Thymus (tissue), 14 donors: ENCODE measurements at places on chromosomes 12 and 14. TPM values are rescaled to one million over a fixed set of nuclear protein-coding genes. Genes with fewer than 3 reads are reported as not detected.

Gene OAS3
- 10.2 TPM for polyA plus RNA-seq

Gene RPL36AL
- 619 TPM for polyA plus RNA-seq

Gene SIX6
- polyA plus RNA-seq, result 0.05 TPM

Gene ADCY4
- polyA plus RNA-seq, result 17.6 TPM

Gene GTF2H3
- 11.2 TPM for polyA plus RNA-seq

Gene ZFHX2
- polyA plus RNA-seq, result 0.48 TPM

Gene TSHR
- polyA plus RNA-seq, result 10.3 TPM

Gene SERPINA5
- 1.7 TPM for polyA plus RNA-seq

Gene NGB
- polyA plus RNA-seq, result 0.41 TPM

Gene PLEKHG7
- polyA plus RNA-seq, result 0.73 TPM

Gene PLEK2
- polyA plus RNA-seq, result 22.0 TPM

Gene COL2A1
- 0.57 TPM for polyA plus RNA-seq

Gene LUM
- polyA plus RNA-seq, result 63.5 TPM

Gene OVCH1
- 0.09 TPM for polyA plus RNA-seq

Gene EPS8
- 9.2 TPM for polyA plus RNA-seq

Gene CKB
- 37.9 TPM for polyA plus RNA-seq

Gene C3AR1
- polyA plus RNA-seq, result 9.6 TPM

Gene USP30
- polyA plus RNA-seq, result 9.1 TPM

Gene SAV1
- 25.9 TPM for polyA plus RNA-seq

Gene PPFIBP1
- polyA plus RNA-seq, result 10.0 TPM

Gene LTBP2
- polyA plus RNA-seq, result 2.9 TPM

Gene RND1
- 1.8 TPM for polyA plus RNA-seq

Gene TAS2R8
- not detected for polyA plus RNA-seq
